Lung microvascular endothelial cell (primary cell): ENCODE measurements at places on chromosomes 7 and 10.

DNA sequence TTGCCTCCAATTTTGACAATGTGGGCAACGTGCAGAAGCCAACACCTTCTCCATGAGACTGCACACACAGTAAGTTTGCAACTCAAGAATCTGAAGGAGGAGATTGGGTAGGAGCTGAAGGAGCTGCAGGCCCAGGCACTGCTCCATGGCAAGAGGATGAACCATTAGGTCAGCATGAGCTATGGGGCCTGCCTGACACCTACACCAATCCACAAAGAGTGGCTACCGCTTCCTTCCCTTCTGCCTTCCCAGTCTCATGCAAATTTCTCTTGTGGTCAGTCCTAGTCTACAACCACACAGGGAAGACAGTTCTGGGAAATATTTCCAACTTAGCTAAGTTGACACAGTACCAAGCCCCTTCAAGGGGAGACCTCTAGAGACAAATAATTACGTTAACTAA is 142.0 kb upstream of the ADO start:
- DNase-seq = no peak

- no peak for DNase-seq
These were observed 267.7 kb downstream of the ACTR3B start for GRCh38 chr7:153027210-153027609.

- DNase-seq = no peak
These were observed 555.2 kb downstream of the REEP3 start for GRCh38 chr10:64076322-64076940.

GRCh38 chr7:48781752-48782151 is 142.6 kb upstream of the CDC14C start:
- no peak for DNase-seq

DNA sequence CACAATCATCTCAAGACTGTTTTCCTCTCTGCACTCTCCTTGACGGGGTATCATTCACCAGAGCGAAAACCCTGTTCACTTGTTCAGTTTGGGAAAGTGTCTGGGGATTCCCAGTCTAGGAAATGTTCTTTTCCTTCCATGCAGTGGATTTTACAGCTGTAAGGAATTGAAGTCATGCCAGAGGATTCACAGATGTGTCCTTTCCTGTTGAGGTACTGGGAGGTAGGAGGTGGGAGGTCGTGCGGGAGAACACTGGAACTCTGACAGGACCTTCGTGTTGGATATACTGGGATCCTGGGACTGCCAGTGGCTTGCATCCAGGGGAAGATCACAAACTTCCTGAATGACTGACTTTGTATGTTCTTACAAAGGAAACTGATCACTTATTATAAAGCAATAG is 185.5 kb downstream of the BMPER start:
- no peak for DNase-seq

GRCh38 chr7:117873310-117874190 is at the start of gene CTTNBP2:
TSS of gene CTTNBP2 (minus strand) at chr7:117873441. CDS start at chr7:117873415, 26 bp downstream.
- peak; percentile 25 for DNase-seq

- peak; percentile 83 for DNase-seq
These were observed 44.5 kb downstream of the ICA1 start for GRCh38 chr7:8217200-8218068.

GRCh38 chr7:159238541-159238940 is 93.9 kb upstream of the VIPR2 start:
- DNase-seq = no peak

DNA sequence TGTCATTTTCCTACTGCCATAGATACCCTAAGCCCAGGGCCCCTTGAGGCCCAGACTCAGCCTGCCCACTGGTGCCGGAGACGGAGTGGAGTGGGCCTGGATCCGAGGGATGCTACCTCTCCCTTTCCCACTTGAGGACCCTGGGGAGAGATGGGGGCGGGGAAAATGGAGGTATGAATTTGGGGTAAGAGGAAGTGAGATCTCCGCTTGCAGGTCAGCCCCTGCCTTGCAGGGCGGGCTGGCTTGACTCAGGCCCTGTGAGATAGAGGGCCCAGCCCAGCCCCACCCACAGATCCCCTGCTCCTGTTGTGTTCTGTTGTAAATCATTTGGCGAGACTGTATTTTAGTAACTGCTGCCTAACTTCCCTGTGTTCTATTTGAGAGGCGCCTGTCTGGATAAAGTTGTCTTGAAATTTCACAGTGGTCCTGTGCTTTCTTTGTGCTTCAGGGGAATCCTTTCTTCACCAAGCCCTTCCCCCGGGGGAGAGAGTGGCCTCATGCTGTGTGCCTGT is 13.2 kb downstream of the YKT6 start:
- DNase-seq = no peak

DNA sequence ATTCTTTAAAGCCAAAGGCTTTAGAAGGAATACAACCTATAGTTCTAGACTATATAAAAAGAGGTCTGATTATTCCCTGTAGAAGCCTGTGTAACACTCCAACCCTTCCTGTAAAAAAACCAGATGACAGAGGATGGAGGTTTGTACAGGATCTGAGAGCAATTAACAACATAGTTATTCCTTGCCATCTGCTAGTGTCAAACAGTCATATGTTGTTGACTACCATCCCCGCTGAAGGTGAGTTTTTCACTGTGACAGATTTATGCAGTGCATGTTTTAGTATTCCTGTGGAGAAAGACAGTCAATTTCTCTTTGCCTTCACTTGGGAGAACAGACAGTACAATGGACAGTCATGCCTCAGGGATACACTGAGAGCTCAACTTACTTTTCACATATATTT is 19.0 kb upstream of the SLC26A4 start:
- DNase-seq = no peak

GRCh38 chr10:3944591-3944990 is 159.6 kb upstream of the KLF6 start:
- no peak for DNase-seq

DNA sequence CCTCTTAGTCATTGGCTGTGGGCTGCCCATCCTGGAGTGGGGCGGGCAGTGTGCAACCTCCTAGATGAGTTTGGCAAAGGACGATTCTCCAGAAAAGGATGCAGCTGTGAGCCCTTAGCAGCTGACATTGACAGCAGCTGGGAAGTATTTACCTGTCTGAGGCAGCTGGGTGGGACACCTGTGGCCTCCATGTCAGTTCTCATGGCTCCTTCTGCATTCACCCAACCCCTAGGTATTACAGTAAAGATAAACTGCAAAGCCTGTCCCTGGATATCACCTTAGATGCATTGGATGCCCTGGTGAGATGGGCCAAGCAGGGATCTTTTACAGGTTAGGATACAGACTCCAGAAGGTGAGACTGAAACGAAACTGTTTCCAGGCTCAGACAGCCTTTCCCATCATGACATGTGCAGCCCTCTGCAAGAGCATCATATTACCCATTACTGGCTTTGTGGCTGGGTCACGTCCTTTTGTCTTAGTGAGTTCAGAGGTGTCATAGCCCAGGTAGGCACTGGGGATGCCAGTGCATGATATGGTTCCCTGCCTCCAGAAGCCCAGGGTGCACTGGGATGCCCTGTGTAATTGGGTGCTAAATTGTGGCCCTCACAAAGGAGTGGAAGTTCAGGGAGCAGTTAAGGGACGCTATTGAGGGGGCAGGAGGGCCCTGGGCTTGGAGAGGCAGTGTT is 28.9 kb downstream of the MINDY4 start:
- no peak for DNase-seq
